ENCODE measurements at places on chromosomes 11 and 22.

GRCh38 chr22:39617970-39618757, 47.6 kb downstream of the CACNA1I start:
- no peak for DNase-seq

- DNase-seq, result no peak
Measured at GRCh38 chr11:64245401-64245796, 1.3 kb downstream of the PPP1R14B start.

DNA sequence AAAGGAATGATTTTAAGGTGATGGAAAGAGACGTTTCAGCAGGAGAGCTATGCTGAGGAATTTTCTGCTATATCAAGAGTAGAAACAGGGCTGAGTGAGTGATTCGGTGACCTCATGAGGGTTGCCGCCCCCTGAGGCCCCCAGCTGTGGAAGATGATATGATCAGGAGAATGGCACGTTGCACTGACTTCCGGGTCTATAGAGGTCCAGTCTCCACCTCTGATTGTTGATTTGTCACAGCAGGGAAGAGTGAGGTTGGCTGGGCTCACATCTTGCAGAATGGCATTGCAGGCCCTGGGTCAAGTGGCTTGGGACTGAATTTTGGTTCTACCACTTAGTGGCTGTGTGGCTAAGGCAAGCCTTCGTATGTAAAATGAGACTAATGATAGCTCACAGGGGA, 205.1 kb downstream of the SNX19 start:
- DNase-seq, result no peak

- DNase-seq, result no peak
Measured at GRCh38 chr11:27088353-27088752, 47.7 kb downstream of the BBOX1 start.

DNA sequence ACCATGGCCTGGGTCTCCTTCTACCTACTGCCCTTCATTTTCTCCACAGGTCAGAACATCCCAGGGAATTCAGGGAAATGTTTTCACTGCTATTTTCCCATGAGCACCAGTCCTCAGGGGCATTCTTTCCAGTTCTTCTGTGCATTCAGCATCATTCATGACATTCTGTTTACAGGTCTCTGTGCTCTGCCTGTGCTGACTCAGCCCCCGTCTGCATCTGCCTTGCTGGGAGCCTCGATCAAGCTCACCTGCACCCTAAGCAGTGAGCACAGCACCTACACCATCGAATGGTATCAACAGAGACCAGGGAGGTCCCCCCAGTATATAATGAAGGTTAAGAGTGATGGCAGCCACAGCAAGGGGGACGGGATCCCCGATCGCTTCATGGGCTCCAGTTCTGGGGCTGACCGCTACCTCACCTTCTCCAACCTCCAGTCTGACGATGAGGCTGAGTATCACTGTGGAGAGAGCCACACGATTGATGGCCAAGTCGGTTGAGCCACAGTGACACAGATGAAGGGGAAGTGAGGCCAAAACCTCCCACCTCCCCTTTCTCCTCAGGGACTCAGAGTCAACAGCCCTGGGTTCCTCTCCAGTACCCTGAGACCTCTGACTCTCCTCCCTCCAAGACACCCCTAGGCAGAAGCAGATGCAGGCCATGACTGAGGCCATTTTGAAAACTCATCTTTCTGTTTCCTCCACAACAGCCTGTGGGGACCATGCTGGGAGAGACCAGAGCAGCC, 15.9 kb upstream of the IGLL5 start:
- no peak for DNase-seq

GRCh38 chr22:39292561-39293074, 26.8 kb downstream of the RPL3 start:
- no peak for DNase-seq

- no peak for DNase-seq
Measured at GRCh38 chr22:19710769-19711106, 3.6 kb upstream of the SEPTIN5 start.

DNA sequence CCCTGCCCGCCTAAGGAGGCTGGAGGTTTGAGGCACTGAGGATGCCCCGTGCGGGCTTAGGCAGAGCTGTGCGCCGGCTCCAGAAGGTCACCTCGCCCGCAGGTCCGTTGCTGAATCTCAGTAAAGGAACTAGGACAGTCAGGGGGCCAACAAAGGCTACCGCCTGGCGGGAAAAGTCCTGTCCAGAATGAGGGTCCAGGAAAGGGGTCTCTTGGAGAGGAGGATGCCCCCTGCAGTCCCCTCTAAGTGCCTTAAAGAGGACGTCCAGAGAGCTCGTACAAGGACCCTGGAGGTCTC, 548 bp downstream of the PVALB start:
- DNase-seq, result no peak

GRCh38 chr11:47538741-47539565, 14.0 kb downstream of the CELF1 start:
- DNase-seq, result no peak

DNA sequence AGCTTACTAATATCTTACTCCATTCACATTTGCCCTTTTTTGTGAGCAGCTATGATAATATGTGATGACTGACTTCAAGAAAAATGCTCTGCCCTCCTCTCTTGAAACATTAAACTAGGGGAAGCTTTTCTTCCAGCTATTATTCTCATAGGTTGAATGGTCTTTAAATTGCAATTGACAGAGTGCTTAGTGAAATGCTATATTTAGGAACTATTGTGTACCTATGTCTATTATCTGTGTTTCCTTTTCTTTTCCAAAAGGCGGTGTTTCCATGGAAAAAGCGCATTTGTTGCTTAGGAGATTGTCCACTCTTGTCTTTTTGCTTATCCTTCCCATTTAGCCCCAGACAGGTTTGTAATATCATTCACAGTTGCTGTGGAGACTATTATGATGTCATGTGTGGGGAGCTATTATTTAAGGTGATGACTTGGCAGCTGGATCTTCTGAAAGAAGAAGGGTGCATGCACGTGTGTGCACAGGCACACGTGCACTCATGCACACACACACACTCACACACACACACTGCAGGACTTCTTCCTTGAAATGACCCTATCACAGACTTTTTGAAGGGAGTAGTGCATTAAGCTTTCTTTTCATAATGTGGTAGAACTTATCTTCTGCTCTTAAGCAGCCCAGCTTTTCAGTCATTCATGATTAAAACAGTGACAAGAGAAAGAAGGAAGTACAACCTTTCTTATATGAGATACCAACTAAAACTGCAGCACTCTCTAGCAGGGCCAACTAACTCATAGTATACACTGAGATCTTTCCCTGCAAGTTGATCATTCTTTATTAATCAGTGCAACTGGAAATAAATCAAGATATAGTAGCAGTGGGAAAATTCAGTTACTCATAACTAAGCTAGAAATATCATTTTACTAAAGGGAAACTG, 340.8 kb upstream of the MTNR1B start:
- DNase-seq, result no peak

GRCh38 chr11:67053896-67054329, 2.7 kb upstream of the RHOD start:
- no peak for DNase-seq

- no peak for DNase-seq
Measured at GRCh38 chr11:34987617-34988016, 71.2 kb downstream of the PDHX start.

DNA sequence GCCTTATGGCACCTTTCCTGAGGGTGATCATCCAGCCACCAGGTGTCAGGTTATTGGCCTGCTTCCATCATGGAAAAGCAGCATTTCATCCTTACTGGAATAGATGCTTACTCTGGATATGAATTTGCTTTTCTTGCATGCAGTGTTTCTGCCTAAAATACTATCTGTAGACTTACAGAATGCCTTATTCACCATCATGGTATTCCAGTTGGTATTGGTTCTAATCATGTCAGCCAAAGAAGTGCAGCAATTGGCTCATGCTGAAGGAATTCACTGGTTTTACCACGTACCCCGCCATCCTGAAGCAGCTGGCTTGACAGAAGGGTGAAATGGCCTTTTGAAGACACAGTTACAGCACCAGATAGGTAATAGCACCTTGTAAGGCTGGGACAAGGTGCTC, 194.2 kb downstream of the AASDHPPT start:
- DNase-seq, result no peak

DNA sequence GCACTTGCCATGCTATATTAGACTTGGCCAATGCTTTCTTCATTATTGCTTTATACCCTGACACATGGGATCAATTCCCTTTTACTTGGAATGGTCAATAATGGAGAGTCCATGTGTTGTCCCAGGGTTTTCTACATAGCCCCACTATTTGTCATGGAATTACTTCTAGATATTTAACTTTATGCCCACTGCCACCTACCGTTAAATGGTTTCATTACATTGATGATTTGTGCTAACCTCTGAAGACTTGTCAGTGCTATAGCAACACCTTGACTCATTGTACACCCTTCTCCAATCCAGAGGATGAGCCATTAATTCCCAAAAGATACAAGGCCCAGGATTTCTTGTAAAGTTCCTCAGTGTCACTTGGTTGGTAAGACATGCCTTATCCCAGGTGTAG, 31.4 kb upstream of the SLC22A25 start:
- no peak for DNase-seq

GRCh38 chr11:44051171-44051570, 3.4 kb downstream of the ACCSL start:
- no peak for DNase-seq

- no peak for DNase-seq
Measured at GRCh38 chr11:9799886-9800285, 136.0 kb downstream of the SWAP70 start.

GRCh38 chr11:45248501-45249011, 37.6 kb downstream of the SYT13 start:
- no peak for DNase-seq

GRCh38 chr11:58525037-58525614, 17.2 kb upstream of the OR5B21 start:
- no peak for DNase-seq

- no peak for DNase-seq
Measured at GRCh38 chr11:8098361-8098760, 17.4 kb downstream of the TUB start.

- no peak for DNase-seq
Measured at GRCh38 chr22:48072777-48073176, 1310.3 kb downstream of the TBC1D22A start.

DNA sequence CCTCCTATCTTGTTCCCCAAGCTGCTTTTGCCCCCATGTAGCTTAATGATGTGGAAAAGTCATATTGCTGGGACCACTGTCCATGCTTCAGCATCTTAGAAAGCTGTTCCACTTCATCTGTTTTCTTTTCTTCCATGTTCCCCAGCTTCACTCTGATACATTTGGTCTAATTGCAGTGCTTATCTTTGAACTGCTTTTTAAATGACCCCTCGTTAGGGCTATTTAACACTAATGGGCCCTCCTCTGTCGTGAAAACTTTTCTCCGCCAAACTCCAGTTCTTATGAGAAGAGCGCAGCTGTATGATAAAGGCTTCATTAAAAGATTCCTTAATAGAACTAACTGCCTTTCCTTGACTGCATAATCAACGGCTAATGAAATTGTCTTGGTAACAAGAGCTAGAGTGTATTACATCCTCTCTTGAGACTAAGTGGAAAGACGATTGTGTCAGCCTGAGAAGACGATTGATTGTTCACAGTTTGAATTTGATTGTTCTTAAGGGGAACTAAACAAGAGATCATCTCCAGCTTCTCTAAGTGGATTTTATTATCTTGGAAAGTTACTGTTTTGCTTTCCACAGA, 165.0 kb upstream of the MTNR1B start:
- no peak for DNase-seq

GRCh38 chr11:2701230-2701629, 1.4 kb upstream of the KCNQ1OT1 start:
- no peak for DNase-seq

- no peak for DNase-seq
Measured at GRCh38 chr11:31045335-31045734, 324.2 kb downstream of the DCDC1 start.

DNA sequence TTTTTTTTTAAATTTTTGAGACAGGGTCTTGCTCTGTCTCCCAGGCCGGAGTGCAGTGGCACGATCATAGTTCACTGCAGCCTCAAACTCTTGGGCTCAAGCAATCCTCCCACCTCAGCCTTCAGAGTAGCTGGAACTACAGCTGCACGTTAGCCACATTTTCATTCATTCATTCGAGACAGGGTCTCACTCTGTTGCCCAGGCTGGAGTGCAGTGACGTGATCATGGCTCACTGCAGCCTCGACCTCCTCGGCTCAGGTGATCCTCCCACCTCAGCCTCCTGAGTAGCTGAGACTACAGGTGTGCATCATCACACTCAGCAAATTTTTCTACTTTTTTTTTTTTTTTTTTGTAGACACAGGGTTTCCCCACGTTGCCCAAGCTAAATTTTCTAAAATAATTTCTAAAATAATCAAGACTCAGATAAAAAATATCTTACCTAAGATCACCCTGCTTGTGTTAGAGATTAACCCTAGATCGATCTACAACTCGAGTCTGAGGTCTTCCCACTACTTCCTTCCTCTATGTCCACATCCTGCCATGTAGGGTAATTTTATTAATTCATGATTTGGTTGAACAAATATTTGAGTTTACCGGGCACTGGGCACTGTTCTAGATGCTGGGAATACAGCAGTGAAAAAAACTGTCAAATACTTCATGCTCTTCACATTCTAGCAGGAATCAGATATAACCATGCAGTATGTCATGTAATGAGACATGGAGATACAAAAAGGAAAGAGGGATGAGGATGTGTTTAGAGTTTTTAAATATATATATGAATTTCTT, 15.1 kb downstream of the EIF4G2 start:
- no peak for DNase-seq

DNA sequence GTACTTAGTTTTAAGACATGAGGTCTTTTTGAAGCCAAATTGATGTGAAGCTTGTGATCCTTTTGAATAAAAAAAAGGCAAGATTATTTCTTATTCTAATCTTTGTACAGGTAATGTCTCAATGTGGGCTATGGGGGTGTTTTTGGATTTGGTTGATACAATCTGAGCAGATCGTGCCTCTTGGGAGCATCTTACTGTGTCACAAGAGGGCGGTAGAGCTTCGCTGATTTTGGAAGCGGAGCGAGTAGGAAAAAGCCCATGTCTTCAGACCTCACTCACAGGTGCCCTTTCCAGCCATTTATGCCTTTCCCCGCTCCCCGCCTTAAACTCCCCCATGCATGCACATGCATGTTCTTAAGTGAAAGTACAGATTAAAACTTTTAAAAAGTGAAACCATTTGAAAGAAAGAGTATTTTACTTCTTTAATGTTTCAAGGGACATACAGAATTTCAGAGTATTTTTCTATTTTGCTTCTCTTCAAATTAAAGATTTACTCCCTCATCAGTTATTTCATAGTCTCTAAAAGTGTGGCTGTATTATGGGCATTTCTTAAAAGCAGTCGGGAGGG, 18.8 kb downstream of the DDX25 start:
- DNase-seq, result peak; percentile 22

DNA sequence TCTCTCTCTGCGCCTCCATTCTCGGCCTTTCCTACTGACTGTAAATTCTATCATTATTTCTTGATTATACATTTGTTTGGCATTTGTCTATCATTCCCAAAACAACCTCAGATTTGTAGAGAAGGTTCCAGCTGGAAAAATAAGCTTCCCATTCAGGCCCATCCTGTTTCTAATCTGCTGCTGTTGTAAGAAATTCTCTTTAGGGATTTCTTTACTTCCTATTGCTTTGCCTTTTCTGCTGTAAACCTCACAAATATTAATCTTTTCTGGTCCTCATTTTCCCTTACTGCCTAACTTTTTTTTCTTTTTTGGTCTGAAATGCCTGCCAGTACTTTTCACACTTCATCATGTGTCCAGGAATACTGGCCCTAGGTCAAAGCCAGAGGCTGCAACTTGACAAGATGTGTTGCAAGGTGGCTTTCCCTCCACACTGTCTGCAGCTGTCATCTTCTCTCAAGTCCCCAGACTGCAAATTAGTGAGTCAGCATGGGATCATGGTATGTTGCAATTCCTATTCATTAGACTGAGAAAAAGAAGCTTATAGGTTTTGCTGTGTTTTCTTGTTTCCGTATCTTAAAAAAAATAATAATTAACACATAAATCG, 858.7 kb upstream of the CHORDC1 start:
- DNase-seq, result no peak

GRCh38 chr22:28480000-28480715, 199.5 kb downstream of the TTC28 start:
- no peak for DNase-seq
